ENCODE measurements at places on chromosomes 2 and 18.

- peak; percentile 92 for DNase-seq
These were observed 60.1 kb downstream of the LIMS1 start for GRCh38 chr2:108594132-108594981.

- no peak for DNase-seq
These were observed at the start of gene GPR148 for GRCh38 chr2:130728549-130729316. GPR148 (plus strand) TSS chr2:130729070; CDS start chr2:130729152, 82 bp downstream.

GRCh38 chr2:43393918-43394317 is 167.5 kb upstream of the ZFP36L2 start:
- no peak for DNase-seq

DNA sequence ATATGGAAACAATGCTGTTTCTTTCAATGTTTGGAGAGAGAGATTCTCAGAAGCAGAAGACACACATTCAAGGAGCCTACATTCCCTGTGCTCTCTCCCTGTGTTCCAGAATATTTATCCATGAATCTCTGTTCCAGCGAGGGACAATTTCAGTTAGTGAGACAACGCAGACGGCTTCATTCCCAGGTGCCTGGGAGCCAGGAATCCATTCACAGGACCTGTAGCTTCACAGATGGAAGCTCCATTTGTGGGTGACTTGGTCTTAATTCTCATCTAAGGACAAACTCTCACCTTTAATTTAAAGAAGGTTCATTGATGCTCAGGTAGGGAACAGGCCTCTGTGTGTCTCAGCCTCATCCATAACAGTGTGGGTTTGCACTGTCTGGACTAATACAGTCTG is 1156.6 kb downstream of the RPIA start:
- DNase-seq: no peak

DNA sequence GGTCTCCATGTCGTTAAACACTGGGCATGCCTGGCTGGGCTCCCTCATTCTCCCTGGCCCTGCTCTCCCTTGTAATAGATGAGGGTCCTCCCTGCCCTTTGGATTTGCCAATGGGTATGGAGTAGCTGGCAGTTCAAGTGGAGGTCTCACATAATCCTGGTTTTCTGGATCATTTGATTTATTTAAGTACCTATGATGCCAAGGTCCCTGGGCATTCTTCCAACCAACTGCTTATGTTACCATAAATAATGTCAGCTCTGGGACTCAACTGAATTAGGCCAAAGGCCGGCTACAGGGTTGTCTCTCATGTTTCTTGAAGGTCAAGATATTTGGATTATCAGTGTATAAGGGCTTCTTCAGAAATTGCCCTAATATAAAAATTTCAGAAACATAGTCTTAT is 104.9 kb upstream of the LYPD6 start:
- no peak for DNase-seq

DNA sequence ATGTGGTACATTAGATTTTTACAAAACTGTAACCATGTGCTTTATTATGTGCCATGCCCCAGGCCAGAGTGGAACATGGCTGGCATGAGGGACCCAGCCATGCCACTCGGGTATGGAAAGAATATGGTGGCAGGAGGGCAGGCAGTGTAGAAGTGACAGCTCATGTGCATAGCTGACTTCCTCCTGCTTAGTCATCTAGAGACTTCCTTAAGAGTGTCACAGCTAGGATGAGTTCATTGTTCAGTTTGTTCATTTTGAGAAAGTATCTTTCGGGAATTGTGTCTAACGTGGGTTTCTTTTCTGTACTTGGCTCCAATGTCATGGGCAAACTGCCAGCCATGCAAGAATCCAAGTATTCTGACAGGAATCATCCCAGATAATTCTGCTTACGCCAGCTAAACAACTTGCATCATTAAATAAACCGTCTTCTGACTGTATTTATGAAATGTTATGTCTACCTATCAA is 94.3 kb upstream of the ITGB6 start:
- DNase-seq: peak; percentile 89

GRCh38 chr2:54476852-54477251 is 20.7 kb downstream of the SPTBN1 start:
- peak; percentile 54 for DNase-seq

- no peak for DNase-seq
These were observed 9.6 kb downstream of the ACKR3 start for GRCh38 chr2:236579048-236579745.

GRCh38 chr2:238403632-238404405 is 22.9 kb upstream of the ASB1 start:
- no peak for DNase-seq

GRCh38 chr2:113227290-113227689 is 51.4 kb downstream of the PAX8 start:
- DNase-seq: no peak

- DNase-seq: peak; percentile 11
These were observed 152.5 kb downstream of the NRP2 start for GRCh38 chr2:205834796-205835195.

DNA sequence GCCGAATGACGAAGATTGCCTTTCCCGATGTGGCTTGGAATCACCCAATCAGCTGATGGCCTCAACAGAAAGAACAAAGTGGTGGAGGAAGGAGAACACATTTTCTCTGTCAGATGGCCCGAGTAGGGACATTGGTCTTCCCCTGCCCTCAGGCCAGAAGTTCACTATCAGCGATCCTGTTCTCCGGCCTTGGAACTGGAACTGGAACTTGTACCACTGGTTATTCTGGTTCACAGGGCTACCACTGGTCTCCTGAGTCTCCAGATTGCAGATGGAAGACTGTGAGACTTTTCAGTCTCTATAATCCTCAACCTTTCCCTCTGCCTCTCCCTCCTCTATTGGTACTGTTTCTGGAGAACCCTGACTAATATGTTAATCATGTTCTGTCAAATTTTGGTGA is 180.4 kb downstream of the ANKRD30B start:
- no peak for DNase-seq

DNA sequence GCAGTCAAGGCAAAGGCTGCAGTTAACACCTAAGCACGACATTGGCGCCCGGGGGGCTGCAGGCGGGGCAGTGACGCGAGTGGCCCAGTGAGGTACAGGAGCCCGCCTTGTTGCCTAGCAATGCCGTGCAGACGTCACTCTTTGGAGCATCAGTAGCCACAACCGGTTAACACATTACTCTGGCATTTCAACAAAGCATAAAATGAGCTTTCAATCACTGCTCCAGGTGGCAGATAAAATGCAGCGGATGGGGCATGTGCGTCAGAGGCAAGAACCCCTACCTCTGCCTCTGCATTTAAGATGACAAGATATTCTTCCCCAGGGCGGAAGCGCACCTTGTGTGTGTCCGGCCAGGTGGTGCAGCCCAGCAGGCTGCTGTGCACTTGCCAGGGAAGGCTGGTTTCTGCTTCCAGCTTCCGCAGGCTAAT is 139.4 kb downstream of the MTCL1 start:
- no peak for DNase-seq

DNA sequence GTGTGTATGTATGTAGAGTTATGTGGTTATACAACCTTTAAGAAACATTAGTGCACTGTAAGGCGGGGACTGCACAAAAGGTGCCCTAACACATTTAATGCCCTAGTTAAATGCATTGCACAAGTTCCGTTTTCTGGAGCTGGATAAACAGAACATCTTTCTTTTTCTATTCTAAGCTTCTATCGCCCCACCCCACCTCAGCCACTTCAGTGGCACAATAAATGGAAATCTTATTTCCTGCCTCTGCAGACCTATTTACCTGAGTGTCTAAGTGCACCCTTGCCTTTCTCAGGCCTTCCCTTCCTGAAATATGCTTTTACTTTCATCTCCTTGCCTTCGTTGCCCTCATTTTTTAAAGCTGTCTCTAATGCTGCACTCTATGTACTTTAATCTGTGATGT is 123.5 kb downstream of the TANC1 start:
- no peak for DNase-seq

GRCh38 chr2:64228126-64228678 is 84.0 kb upstream of the PELI1 start:
- peak; percentile 75 for DNase-seq

DNA sequence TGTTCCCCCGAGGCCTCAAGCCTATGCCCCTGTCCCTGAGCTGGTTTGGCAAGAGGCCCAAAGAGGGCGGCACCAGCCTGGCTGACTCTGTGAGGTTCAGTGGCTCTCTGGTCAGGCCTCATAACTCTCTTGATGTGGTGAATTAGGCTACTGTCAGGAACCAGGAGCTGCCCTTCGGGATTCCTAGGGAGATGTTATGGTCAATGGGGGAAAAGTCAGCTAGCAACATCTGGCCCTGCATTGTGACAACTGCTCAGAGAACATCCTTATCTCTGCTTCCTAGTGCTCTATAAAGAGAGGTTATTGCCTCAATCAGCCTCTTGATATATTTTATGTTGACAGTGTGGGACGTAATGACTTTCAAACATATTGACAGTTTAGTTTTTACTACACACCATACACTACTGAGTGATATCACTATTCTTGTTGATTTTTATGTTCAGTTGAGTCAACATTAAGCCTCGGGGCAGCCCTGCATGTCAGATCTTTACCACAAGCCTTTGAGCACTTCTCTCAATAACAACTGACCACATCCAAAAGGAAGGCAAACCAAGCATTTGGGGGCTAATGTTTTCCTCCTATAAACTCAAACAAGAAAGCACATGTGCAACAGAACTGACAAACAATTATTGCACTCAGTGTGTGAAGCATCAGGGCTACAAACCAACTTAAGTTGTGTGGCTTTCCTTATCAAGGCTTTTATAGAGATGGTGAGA is 448.3 kb upstream of the SLC14A2 start:
- peak; percentile 82 for DNase-seq

DNA sequence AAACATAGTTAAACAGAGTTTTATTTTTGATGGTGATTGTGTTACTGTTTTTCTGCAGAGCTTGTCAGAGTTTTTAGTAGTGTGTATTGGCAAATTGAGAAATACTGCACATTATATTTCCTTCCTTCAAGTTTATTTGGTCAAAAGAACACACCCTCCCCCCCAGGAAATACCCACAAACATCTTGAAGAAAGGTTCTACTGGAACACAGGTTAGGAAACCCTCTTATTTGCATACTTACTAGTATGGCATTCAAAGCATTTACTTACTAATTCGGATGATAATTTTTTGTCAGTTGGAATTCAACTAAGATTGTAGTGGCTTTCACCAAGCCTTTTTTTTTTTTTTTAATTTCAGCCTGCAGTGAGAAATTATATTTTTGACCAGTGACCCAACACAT is 9.1 kb downstream of the CAB39 start:
- DNase-seq: no peak

- no peak for DNase-seq
These were observed 57.8 kb upstream of the SPP2 start for GRCh38 chr2:233992513-233993217.

DNA sequence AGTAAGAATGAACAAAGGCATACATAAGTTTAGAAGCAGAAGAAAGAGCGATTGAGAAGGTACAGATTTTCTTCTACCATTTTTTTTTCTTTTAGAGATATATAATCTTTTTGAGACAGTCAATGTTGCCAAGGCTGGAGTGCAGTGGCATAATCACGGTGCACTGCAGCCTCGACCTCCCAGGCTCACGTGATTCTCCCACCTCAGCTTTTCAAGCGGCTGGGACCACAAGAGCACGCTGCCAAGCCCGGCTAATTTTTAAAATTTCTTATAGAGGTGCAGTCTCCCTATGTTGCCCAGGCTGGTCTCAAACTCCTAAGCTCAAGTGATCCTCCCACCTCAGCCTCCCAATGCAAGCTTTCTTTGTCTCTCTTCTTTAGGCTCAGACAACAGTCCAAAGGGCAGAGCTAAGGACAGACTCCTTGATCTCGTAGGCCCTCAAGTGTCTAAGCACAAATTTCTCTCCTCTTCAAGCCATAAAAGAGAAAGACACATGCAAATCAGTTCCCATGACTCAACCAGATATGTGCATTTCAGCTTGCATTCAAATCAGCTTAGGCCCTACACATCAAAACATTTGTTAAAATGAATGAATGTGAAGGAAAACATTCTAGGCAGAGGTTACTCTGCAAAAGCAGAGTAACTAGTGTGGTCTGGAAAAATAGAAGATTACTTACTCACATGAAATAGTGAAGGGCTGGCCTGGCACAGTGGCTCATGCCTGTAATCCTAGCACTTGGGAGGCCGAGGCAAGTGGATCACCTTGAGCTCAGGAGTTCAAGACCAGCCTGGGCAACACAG is 18.0 kb downstream of the ITSN2 start:
- peak; percentile 24 for DNase-seq

GRCh38 chr2:180562378-180562777 is 418.0 kb upstream of the UBE2E3 start:
- no peak for DNase-seq

DNA sequence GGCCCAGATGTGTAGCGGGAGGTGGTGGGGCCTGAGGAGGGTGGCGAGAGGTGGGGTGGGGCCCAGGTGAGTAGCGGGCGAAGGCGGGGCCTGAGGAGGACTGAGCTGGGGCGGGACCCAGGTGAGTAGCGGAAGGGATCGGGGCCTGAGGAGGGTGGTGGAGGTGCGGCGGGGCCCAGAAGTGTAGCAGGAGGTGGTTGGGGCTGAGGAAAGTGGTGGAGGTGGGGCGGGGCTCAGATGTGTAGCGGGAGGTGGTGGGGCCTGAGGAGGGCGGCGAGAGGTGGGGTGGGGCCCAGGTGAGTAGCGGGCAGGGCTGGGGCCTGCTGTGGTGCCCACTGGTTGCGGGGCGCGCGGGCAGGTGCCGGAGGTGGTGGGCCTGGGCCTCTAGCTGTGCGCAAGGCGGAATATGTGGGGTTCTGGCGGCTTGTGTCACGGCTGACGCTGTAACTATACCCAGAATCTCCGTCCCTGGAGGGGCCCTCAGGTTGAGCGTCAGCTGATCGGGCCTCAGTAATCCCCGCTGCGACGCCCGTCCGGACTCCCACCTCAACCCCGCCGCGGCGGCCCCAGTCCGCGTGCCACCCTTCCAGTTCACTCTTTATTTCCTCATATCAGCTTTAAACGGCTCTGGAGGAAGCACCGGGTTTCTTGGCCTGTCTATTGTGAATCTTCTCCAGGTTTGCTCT is 866 bp upstream of the SF3B6 start:
- DNase-seq: no peak
